ENCODE measurements at places on chromosomes 2 and 18.
A peak's percentile ranks its signal among the peaks of the same experiment; 100 is the strongest.

GRCh38 chr2:226873051-226873620 lies 37.3 kb downstream of the RHBDD1 start:
- no peak for DNase-seq

DNA sequence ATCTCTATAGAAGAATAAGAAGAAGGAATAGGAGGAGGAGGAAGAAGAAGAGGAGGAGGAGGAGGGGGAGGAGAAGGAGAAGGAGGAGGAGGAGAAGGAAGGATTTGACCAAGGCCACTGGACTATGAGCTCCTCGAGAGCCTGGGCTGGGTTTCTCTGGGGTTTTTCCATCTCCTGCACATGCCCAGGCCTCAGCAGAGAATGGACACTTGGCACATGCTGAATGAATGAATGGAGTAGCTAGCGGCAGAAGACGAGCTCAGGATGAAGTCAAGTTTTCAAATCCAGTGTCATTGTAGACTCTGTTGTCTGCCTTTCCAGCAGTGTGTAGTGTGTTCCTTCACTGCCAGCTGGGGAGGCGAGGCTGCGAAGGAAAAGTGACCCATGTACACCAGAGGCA lies 2.2 kb downstream of the MYO7B start:
- DNase-seq = no peak

DNA sequence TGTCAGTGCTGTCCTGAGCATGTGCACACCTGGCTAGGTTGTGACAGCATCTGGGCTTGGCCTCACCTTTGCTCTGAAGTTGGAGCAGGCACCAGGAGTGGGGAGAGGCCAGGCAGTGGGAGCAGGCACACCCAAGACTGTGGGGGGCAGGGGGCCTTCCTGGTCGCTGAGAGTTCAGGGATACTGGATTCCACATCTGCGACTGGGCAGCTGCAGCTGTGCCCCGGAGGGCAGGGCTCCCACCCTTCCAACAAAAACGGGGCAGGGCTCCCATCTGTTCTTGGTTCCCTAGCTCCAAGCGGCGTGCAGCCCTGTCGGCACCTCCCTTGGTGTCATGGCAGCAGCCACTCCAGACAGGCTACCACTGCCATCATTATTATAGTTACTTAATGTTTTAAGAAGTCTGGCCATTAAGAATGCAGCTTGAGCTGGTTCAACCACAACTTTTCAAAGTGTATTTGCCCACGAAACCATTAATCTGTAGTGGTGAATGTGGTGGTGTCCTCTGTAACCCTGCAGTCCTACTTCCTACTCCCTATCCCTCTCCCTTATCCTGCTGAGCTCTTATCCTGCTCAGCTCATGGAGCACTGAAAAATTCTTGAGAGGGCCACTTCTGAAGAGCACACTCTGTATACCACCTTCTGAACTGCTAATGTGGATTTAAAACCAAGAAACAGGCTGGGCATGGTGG lies 48.0 kb upstream of the RAB1A start:
- DNase-seq = no peak

DNA sequence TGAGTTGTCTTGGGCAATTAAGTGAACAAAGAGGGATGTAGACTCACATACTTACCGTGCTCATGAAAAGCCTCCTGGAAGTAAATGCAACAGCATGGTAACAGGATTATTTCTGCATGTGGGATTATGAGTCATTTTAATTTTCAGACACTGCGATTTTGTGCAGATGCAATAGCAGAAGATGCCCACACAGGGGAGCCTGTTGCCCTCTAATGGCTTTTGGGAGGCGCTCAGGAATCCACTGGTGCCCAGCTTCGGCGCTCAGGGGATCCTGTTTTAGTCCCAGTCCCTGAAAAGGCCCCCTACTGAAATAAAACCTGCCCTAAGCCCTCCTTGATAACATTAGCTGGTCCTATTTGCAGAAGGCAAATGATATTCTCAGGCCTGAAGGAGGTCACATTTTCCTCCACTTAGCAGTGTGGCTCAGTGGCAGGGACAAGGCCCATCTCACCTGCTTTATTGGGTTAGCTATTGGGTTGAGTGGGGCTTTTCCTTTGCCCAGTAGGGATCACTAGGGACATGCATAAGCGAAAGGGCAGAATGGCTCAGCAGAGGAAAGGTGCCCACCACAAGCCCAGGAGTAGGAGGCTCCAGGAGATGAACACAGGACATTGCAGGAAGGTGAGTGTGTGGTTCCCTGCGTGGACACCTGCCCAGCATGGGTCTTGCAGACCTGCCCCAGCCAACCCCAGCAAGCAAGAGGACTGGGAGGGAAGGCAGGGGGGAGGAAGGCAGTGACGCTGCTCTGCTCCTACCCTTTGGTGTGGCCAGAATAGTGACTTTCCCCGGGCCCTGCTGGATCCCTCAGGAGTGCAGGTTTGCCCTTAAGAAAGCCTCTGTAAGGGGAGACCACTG lies 26.5 kb upstream of the KCNS3 start:
- peak; percentile 18 for DNase-seq

GRCh38 chr2:184654945-184655344 lies 56.6 kb downstream of the ZNF804A start:
- no peak for DNase-seq

DNA sequence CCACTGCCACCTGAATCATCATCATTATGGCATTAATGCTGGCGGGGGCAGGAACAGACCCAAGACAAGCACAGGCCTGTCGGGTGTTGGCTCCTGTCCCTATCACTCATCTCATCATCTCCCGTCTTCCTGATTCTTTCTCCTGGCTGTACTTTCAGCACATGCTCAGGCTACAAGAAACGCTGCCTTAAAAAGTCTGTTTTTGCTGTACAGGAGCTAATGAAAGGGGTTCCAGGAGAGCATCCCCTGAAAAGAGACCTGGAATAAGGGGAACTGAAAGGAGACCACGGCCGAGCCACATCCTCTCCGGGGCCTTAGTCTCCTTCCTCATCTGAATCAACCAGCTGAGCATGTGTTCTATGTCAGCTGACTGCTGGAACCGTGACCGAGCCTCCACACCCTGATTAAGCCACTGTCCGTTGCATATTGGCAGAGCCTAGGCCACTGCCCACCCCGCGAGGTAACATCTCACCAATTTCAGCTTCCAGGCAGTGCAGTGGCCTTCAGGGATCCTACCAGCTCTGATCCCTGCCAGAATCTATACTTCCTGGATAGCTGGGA lies 62.6 kb downstream of the DNMT3A start:
- no peak for DNase-seq

DNA sequence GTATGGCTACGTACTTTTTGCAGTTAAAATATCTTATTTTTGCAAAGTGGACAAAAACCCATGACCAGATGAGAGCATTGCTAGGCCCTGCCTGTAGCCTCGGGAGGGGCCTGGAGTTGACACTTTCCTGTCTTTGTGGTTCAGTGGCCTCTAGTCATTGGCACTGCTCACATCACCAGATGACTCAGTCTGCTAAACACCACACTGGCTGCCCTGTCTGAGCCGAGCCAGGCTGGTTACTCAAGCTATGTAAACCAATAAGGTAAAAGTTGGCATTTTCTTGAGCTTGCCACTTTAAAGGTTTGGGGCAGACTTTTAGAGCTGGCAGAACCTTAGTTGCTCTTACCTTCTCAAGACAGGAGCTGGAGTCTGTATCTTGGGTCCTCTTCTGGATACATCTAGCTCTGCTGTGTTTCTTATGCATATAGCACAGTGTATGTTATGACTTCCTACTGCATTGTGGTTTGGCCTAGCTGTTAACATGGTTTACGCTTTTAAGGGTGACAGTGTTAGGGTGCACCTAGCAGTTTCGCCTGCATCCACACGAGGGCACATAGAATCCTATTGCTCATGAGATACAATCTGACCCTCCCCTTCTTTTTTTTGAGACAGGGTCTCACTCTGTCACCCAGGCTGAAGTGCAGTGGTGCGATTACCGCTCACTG lies 76.4 kb downstream of the AP1S3 start:
- peak; percentile 13 for DNase-seq

DNA sequence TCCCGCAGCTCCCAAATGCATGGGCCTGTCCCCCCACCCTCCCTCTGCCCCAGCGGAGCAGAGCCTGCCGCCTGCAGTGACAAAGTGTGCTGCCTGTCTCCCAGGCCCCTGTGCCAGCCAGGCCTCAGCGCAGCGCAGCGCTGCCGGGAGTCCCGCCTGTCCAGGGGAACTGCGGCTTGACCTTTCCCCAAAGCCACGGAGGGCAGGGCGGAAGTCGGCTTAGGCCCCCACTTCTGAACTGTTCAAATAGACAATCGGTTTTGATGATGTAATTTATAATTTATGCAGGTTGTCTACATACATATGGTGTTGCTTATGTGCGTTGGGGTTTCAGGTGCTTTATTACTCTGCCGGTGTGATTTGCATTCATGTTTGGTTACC lies 7.1 kb downstream of the GBX2 start:
- DNase-seq = no peak

DNA sequence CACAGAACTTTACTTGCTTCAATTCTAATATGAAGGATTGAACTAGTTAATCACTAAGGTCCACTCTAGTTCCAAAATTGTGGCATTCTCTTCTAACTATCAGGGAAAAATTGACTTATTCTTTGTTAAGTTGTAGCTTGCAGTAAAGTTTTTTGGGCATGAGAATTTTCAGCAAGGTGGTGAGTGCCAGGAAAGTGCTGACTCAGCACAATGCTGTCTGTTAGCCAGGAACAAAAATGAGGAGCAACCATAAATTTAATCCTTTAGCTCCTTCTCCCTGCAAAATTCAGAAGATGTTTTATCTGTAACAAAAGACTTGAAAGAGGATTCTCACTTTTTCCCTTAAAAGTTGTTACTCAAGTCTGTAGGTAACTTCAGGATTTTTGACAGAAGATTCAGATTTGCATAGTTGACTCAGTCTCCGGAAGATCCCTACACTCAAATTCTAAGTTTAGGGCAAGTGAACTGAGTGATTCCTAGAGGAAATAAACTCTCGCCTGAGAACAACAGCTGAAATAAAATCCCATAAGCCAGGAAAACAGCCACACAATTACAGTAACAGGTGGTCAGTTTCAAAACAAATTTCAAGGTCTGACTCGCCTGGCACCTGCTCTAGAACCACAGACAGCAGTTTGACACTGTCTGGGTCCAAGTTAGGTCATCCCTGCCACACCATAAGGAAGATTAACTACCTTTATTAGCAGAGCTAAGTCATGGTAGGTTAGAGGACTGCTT lies 20.2 kb upstream of the DARS1 start:
- DNase-seq = no peak

- no peak for DNase-seq
Observed at GRCh38 chr2:73532381-73532780, 109.8 kb downstream of the NAT8 start.

DNA sequence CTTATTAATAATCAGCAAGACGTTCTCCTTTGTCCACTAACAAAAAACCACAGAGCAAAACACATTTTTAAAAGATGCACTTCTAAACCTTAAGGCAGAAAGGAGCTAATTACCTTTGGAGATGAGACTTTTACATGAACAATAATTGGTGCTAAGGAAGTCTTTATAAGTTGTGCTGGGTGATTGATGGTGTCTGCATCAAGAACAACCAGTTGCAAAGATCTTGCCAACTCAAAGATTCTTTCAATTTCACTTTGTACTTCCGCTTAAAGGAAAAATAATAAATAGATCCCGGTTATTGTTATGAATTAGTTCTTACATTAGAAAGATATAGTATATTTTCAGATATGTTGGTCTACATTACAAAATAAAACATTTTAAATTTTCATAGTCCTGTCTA lies 26.9 kb upstream of the ARL5A start:
- DNase-seq = no peak

DNA sequence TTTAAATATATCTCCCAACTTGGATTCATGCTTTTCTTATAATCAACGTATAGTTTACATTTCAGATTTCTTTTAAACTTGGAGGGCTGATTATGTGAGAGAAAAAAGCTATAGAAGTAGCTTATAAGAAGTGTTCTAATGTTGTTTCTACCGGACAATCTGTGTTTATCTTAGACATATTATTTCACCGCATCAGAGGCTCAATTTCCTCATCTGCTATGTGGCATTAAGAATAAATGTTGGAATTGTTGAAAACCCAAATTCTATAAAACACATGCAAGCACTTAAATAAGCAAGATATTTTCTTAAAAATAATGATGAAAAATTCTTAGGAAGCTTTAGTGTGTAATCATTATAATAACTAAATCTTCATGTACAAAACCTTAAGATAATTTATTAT lies 407.9 kb downstream of the HRH4 start:
- no peak for DNase-seq

GRCh38 chr2:117774716-117775115 lies 39.8 kb upstream of the DDX18 start:
- no peak for DNase-seq

DNA sequence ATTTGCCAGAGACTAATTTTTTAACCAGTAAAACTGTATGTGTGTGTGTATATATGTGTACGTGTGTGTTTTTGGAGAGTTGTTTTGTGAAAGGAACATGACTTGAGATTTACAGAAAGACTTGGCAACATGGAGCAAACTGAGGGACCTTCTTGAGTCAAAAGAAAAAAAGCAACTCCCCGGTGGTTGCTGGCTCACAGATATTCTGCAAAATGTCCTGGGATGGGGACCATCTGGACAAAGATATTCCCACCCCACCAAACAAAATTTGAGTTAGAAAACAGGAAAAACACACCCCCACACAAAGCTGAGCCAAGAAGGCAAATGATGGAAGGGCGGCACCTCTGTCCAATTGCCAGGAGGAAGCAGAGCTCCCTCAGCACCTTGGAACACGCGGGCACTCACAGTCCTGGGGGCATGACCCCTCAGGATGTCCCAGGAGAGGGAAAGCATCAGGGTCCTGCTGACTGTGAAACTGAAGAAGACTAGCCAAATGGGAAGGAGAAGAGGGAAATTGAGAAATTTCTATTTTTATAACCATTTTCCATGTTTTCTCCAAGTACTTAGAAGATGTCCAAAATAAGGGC lies 290.2 kb upstream of the ACVR2A start:
- DNase-seq = no peak

DNA sequence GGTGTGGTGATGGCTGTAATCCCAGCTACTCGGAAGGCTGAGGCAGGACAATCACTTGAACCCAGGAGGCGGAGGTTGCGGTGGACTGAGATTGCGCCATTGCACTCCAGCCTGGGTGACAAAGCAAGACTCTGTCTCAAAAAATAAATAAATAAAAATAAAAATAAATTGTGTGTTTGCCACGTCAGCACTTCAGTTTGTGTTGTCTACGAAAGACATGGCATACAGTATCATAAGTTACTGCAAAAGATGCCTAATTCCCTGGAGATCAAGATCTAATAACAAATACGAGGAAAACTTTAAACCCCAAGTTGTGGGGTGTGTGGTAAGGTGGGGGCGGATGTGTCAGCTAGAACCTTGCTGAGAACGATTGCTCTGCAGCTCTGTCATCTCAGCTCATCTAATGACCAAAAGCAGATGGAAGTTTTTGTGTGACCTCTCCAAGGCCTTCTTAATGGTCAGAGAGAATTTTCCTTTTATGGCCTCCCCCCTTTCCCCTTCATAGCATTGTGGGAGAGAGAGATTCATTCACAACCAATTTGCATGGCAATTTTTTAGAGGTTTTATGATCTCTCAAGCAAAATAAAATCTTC lies 11.3 kb downstream of the NPAS2 start:
- no peak for DNase-seq

GRCh38 chr2:186309901-186310300 lies 176.2 kb upstream of the ZC3H15 start:
- DNase-seq = no peak
